ENCODE measurements at places on chromosomes 6 and 20. TPM values are rescaled to one million over a fixed set of nuclear protein-coding genes. Genes with fewer than 3 reads are reported as not detected.

The MYMX gene
- total RNA-seq: not detected

The WFDC2 gene
- total RNA-seq: 2.6 TPM

DNA sequence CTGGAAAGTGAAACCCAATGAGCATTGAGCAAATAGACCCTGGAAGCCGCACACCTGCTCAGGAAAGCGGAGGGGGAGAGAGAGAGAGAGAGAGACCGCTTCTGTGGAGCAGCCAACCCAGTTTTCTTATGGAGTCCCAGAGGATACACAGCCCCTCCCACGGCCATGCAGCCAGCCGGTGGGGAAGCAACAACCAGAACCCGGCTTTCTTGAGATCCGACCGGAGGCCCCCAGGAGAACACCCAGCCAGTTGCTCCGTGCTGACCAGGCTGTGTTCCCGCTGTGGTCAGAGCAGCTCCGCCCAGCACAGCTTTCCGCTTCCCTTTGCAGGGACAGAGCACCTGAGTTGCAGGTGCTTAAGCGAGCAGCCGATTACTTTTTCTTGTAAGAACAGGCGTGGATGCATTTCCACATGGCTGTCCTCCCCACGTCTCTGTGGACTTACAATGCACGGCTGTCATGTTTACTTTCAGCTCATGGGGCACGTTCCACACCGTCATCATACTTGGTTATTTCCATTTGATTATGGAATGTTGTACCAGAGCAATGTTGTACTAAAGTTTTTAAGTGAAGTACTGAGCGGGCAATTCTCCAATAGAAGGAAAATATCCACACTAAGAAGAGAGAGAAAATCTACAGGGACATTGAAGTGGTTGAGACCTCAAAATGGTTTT is 381.9 kb downstream of the THBS2 start:
- no peaks in the 10 kb centered on the region for H3K4me1 ChIP-seq
- H3K27ac ChIP-seq: no peak overlapping the region
- no peaks in the 10 kb centered on the region for H3K36me3 ChIP-seq
- H3K27me3 ChIP-seq: no peaks in the 10 kb centered on the region

DNA sequence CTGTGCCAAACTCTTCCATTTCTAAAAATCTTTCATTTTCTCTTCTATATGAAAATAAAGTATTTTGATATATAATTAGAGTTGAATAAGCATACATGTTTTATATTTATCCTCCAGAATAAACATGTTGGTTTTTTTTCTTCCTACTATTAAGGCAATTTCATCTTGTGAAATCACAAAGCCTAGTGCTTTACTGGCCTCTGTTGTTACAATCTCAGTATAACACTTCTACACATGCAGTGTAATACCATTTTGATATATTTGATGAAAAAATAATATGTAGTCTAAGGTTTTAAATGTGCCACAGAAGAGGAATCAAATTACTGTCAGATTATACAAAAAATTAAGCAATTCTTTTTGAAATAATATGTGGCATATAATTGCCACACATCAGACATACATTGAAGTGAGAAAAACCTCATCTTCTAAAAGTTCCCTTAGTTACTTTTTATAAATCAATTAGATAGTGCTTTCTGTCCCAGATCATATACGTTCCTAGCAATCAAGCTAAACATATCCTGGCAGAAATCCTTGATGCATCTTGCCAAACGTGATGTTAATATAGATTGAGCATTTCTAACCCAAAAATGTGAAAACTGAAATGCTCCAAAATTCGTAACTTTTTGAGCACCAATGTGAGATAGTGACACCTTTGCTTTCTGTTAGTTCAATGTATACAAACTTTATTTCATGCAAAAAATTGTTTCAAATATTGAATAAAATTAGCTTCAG is 225.1 kb upstream of the MANEA start:
- no peak for DNase-seq
- H3K27me3 ChIP-seq: no peaks in the 10 kb centered on the region
- H3K4me3 ChIP-seq: no peak overlapping the region
- H3K36me3 ChIP-seq: no peaks in the 10 kb centered on the region
- H3K4me1 ChIP-seq: no peaks in the 10 kb centered on the region

DNA sequence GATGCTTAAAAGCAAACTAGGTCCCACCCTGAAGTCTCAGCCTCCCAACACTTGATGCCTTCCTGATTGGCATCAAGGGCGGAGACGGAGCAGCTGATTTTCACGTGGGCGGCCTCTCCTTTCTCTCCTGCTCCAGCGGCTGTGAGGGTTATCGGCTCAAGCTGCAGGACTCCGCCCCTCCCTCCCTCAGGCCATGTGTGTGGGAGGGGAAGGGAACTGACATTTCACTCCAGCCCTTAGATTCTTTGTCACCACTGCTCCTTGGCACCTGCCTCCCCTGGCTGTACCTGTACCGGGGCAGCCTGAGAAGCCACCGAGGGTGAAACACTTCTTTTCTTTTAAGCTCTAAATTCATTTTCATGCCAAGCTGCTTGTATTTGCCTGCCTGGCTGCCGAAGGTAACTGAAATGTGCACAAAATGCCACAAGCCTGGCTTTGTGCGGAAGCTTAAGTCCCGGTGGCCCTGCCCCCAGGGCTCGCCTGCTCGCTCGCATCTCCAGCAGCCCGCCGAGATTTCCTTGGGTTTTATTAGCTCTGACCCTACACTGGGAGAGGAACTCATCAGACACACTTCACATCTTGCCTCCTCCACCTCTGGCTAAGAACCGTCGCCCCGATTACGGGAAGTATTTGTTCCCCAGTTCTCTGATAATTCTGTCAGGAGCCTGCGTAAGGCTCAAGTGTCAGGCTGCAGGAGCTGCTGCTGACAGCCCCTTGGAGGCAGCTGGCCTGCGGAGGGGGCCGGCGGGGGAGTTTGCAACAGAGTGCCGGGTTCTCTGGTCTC is 9.6 kb upstream of the CPNE5 start:
- no peak overlapping the region for H3K4me3 ChIP-seq
- DNase-seq: no peak
- no peaks in the 10 kb centered on the region for H3K36me3 ChIP-seq

The SEL1L2 gene
- not detected for total RNA-seq

DNA sequence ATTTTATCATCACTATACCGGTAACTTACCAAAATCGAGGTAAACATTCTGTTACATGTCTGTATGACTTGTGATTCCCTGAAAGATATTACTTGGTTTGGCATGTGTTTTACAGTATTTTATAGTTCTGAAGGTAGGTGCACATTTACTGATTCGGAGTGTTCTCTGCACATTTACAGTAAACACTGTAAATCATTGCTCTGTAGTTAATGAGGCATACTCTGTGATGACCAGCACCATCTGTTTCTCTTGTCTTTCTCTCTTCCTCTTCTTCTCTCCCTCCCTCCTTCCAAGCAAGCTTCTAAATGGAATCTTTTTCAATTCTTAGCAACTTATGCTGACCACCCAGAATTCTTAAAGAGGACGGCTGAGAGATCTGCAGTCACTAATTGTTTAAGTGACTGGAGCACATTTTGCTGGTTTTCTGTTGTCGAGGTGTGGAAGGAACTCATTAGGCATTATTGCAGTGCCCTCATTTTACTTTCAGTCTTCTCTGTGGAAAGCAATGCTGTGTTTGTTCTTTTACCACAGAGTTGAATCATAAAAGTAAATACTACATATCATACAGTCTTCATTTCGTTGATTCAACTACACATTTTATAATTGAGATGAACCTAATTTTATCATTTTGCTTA is 126.5 kb downstream of the UTRN start:
- no peak overlapping the region for H3K27ac ChIP-seq
- no peak overlapping the region for H3K4me3 ChIP-seq
- peaks cover 40% of the 10 kb centered on the region for H3K4me1 ChIP-seq
- H3K36me3 ChIP-seq: no peaks in the 10 kb centered on the region

The UNC5CL gene
- total RNA-seq: 0.69 TPM

GRCh38 chr6:114290864-114291263 is 52.0 kb downstream of the HS3ST5 start:
- no peak overlapping the region for H3K27ac ChIP-seq
- H3K4me1 ChIP-seq: no peaks in the 10 kb centered on the region
- no peak overlapping the region for H3K4me3 ChIP-seq
- H3K36me3 ChIP-seq: no peaks in the 10 kb centered on the region
- H3K27me3 ChIP-seq: no peaks in the 10 kb centered on the region

Data from esophagus muscularis mucosa (tissue), 4 donors.